Nephron progenitor cell (in vitro differentiated cells): ENCODE measurements at places on chromosomes 16 and 17.

DNA sequence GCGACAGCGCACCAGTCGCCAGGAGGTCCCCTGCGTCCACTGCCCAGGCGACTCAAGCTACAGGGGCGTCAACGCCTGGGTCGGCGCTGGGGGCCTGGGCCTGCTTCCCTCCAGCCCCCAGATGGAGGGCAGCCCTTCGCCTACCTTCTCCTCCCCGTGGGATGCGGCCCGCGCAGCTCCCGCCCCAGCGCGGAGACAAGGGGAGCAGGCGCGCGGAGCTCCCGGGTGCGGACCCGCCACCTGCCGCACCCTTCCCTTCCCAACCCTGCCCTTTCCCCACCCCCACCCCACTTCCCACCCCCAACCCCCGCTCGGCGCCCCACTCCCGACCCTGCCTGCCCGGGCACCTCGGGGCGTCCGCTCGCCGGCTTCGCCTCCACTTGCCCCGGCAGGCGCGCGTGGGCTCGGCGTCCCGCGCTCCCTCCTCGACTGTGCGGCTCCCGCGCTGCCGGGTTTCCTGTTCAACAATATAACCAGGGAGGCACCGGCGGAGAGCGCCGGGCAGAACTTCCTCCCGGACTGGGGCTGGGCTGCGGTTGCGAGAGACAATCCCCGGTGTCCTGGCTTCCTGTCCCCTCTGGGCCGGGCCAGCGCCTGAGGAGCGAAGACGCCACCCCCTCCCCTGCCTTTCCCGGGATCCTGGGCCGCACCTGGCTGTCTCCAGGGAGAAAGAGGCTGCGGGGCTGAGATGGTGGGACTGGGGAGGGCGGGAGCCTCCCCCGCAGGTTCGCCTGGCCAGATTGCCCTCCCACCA is at the start of gene ARHGAP27:
ARHGAP27 (minus strand) TSS at position 466 of the 754 bp plus-strand sequence. CDS start 2,591 bp downstream, outside the sequence.
- DNase-seq, result peak; percentile 50

- no peak for DNase-seq
Measured at GRCh38 chr17:17060930-17061329, 18.7 kb downstream of the MPRIP start.

DNA sequence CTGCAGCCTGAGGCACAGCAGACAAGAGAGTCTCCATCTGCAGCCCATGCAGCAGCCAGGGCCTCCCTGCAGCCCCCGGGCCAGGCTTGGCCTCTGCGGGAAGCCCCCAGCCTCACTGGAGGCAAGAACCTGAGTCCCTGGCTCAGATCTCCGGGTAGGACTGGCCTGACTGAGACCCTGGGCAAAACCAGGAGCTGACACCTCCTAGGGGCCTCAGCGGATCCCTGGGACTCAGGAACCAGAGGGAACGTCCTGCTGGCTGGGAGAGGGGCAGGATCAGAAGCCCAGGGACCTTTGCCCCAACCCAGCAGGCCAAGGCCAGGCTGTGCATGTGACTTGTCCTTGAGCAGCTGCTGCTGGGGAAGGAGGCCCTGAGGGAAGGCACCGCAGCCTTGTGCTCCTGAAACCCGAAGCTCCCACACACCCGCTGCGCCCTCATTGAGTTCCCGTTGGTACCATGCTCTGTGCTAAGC is 1.7 kb upstream of the PRSS21 start:
- no peak for DNase-seq

GRCh38 chr17:67386965-67387551 is 10.0 kb downstream of the PITPNC1 start:
- DNase-seq, result peak; percentile 76

- DNase-seq, result no peak
Measured at GRCh38 chr16:8722025-8722348, 47.6 kb downstream of the ABAT start.

DNA sequence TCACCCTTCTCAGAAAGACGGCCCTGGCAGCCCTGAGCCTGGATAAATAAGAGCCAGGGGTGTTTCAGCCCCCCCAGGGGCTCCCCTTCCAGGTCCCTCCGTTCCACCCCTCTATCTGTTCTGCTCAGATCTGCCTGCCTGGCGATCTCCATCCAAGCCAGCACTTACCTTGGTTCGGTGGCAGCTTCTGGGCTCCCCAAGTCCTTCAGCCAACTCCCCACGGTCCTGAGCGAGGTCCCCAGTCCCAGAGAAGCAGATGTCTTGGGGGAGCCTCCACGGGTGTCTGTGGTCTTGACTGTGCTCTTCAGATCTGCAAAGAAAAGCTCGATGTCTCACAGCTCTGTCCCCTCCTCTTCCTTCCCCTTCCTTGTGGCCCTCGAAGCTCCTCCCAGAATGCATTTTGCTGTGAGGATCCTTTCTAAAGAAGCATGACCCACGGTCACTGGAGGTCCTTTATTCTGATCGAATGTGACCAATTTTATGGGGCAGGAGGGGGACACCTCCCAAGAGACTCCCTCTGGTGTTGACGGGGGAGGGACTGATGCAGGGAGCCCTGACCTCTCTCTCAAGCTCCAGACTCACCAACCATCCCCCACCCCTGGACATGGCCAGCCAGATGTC is at the start of gene PIK3R6:
PIK3R6 (minus strand) TSS at position 314 of the 621 bp plus-strand sequence. CDS start 17,880 bp downstream, outside the sequence.
- no peak for DNase-seq

- no peak for DNase-seq
Measured at GRCh38 chr17:52237151-52237550, 78.6 kb upstream of the CA10 start.
